ENCODE measurements at places on chromosomes 1 and 21.

GRCh38 chr1:38293567-38293966 lies 247.0 kb upstream of the POU3F1 start:
- no peak for DNase-seq

GRCh38 chr1:229884765-229885164 lies 182.3 kb upstream of the GALNT2 start:
- no peak for DNase-seq

DNA sequence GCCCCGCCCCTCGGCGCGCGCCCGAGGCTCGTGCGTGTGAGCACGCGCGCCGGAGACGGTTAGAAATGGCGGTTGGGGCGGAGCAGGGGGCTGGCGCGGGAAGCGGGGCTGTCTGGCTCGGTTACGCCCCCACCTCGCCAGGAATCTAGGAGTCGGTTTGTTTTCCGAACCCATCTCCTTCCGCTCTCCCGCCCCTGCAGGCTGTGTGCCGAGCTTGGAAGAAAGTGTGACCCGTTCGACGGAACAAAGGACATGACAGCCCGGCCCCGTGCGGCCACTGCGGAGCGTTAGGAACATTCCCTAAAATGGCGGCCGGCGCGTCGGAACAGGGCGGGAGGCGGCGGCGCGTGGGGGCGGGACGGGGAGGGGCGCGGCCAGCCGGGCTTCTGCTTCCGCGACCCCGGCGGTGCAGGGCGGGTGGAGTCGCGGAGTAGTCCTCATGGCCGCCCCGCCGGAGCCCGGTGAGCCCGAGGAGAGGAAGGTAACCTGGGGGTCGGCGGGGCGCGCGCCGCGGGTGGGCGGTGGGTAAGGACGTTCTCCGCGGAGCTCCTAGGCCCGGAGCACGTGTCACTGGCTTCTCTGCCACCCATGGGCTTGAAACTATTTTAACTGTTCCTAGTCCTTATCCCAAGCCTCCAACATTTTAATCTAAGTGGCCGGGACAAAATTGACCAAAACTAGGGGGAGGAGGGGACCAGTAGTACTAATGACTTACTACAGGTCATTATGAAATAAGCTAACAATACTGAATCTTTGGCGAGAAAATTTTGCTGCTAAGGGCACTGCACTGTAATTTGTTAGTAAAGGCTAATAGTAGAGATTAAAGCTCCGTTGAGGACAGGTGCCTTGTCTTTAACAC lies at the start of gene COX20:
COX20 (plus strand) TSS at position 383 of the 859 bp plus-strand sequence; CDS start at position 440, 57 bp downstream.
- peak; percentile 71 for DNase-seq

DNA sequence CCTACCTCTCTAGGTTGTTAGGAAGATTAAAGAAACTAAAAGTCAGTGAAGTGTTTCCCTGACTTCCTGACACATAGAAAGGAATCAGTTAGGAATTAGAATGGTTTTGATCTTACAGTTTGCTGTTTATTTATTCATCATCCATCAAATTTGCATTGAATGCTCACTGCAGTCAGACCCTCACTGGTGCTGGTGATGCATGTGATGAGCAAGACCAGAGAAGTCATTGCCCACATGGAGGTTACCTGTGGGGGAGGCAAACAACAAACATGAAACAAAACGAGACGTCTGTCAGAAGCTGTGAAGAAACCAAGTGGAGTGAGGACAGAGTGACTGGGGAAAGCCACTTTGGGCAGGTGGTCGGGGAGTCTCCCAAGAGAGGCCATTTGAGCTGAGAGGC lies 6.4 kb downstream of the CTPS1 start:
- no peak for DNase-seq

- no peak for DNase-seq
These were observed 1352.0 kb upstream of the B3GALT2 start for GRCh38 chr1:194538453-194538852.

- no peak for DNase-seq
These were observed 44.4 kb upstream of the B3GALT5 start for GRCh38 chr21:39568361-39568760.

- DNase-seq = no peak
These were observed 168.5 kb upstream of the IRF2BP2 start for GRCh38 chr1:234778221-234779159.

DNA sequence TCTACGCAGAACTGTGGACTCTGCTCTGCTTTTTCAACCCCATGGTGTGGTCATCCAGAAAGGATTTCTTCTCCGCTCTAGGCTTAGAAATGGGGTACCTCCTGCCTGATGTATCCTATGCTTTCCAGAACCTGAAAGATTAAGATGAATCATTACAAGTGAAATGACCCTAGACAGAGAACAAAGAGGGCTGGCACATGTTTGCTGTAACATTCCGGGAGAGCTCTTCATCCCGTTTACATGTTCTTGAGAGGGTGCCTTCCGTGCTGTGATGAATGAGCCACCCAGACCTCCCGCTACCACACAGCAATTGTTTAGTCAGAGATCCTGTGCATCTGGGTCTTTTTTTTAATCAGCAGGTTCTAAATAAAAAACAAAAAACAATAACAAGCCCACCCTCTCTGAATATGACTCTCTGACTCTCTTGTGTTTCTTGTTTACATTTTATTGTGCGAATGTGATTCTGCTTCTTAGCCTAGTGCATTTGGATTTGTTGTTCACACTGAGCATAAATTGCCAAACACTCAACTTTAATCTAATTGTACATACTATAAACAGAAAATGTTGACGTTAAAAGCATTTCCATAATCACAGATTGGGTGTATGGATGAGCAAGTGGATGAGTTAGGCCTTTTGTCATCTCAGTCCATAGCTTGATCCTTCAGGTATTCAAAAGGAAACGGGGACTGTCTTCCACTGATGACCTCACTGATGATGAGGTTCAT lies 87.1 kb downstream of the GPR88 start:
- DNase-seq = no peak

- DNase-seq = no peak
These were observed 203.4 kb downstream of the HS2ST1 start for GRCh38 chr1:87117761-87118368.

GRCh38 chr21:45039317-45040156 lies 34.8 kb upstream of the ADARB1 start:
- no peak for DNase-seq

- DNase-seq = no peak
These were observed at the start of gene CLIC6 for GRCh38 chr21:34668803-34669148. TSS of gene CLIC6 (plus strand) at chr21:34668994. CDS start at chr21:34669389, 395 bp downstream.

GRCh38 chr1:42680921-42681683 lies 1.1 kb upstream of the YBX1 start:
- no peak for DNase-seq

DNA sequence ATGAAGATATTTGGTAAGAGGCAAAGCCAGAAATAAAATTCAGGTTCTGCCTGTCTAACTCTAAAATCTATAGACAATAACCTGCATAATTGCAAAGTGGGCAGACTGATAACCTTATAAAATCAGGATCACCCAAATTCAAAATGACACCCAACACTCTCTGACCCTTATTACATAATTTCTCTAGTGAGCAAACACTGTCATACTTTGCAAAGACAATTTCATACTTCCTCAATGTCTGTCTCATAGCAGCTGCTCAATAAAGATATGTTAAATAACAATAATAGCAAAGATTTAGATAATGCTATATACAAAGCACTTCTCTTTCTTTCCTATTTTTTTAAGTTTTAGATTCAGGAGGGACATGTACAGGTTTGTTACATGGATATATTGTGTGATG lies 118.5 kb downstream of the UCHL5 start:
- no peak for DNase-seq

- no peak for DNase-seq
These were observed 1.3 kb downstream of the TRIM67 start for GRCh38 chr1:231162970-231163829.

- DNase-seq = no peak
These were observed 23.7 kb upstream of the PLPPR4 start for GRCh38 chr1:99240621-99241020.

GRCh38 chr1:100463791-100464424 lies 74.0 kb upstream of the GPR88 start:
- peak; percentile 24 for DNase-seq

DNA sequence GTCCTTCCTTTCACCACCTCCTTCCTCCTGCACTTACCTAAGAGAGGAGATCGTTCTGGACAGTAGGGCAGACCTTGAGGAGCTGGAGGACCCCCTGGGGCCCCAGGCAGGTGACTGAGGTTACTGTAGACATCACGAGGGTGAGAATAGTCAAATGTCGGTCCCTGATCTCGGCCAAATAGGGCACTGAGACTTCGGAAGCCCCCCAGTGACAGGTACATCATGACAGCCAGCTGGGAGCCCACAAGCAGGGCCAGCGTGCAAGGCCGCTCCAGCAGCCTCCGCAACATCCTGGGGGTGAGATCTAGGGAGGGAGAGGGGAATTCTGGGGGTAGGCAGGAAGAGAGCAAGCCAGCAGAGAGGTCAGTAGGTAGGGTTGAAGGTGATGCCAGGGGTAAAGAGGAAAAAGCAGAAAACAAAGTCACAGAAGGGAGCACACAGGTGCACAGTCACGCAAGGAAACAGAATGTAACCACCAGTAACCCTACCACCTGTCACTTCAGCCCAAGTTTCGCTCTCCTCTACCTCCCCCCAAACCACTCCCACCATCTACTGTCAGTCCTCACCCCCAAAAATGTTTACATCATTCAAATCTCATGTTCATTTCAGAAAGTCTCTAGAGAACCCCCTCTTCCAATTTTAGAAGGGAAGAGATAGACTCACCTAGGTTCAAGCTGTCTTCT lies 1.4 kb downstream of the B4GALT3 start:
- DNase-seq = no peak

- no peak for DNase-seq
These were observed 594 bp downstream of the LUZP1 start for GRCh38 chr1:23168079-23168444.

DNA sequence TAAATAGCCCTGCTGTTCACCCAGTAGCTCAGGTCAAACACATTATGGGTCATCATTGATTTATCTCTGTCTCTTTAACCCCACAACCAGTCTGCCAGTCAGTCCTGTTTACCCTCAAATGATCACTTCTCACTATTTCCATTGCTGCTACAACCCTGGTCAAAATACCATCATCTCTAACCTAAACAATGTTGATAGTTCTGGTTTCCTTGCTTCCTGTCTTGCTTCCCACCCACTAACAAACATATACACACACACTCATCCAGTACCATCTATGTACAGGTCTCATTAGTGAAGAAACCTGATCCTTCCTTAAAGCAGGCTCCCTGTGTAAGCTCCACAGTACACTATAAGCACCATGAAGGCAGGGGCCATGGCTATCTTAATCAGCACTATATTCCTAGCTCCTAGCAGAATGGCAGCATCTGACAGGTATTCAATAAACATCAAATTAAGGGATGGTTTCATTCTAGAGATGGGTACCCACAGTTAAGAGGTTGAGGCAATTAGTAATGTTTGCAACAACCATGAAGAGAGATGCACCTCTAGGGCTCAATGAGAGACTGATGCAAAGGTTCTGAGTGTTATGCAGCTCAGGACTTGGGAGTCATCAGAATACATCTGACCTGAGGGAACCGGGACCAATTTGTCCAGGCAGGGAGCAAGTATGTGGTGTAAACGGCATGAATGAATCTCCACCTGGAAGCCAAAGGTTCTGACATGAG lies 10.0 kb upstream of the TGFBR3 start:
- DNase-seq = no peak

DNA sequence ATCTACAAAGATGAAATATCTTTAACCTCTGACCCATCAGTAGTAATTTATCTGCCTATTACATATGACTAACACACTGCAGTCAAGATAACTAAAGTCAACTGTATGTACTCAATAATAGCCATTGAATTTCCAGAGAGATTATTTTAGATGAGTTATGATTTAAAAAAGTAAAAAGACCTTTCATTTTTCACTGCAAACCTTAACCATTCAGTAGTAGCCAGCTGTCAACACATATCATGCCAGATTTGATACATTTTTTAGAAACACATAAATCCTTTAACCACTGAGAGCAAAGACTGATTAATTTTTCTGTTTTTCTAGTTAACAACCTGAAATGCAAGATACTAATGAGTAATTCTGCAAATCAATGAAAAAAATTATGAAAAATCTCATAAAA lies 31.0 kb downstream of the PALMD start:
- no peak for DNase-seq

- peak; percentile 17 for DNase-seq
These were observed 5.8 kb upstream of the TGFB2 start for GRCh38 chr1:218339267-218339831.

DNA sequence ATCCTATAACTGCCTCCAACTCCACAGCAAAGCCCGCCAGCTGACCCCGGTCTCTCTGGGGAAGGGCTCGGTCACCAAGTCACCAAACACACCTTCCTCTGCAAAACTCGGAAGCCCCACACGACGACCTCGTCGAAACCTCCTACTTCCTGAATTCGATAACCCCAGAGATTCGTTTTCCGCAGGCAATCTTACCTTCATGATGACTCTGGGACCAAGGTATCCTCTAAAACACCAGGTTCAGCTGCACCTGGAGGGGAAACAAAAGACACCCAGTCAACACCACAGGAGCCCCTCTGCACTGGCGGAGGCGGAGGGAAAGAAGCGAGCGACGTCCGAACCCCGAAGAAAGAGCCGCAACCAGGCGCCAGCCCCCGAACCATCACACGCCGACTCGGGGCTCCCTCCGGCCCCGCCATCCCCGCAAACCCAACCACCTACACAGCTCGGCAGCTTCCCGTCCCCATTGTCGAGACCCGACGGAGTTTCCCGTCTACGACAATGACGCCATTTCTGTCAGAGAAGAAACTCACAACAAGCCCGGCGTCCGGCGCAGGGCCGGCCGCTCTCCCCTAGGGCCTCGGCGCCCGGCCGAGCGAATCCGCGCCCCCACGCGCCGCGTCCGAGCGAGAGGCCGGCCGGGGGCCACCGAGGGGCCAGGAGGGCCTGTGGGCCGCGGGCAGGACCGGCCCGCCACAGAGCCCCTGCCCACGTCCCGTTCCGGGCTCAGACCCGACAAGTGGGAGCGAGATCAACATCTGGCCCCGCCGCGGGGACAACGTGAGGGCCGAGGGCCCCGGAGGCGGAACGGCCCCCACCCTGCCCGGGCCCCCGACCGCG lies 1.0 kb downstream of the ARID4B start:
- DNase-seq = no peak

Data from HS-27A (cell line).